ENCODE measurements at places on chromosomes 1 and 21. TPM values are rescaled to one million over a fixed set of nuclear protein-coding genes. Genes with fewer than 3 reads are reported as not detected.

The DENND2D gene
- 4.7 TPM for total RNA-seq

DNA sequence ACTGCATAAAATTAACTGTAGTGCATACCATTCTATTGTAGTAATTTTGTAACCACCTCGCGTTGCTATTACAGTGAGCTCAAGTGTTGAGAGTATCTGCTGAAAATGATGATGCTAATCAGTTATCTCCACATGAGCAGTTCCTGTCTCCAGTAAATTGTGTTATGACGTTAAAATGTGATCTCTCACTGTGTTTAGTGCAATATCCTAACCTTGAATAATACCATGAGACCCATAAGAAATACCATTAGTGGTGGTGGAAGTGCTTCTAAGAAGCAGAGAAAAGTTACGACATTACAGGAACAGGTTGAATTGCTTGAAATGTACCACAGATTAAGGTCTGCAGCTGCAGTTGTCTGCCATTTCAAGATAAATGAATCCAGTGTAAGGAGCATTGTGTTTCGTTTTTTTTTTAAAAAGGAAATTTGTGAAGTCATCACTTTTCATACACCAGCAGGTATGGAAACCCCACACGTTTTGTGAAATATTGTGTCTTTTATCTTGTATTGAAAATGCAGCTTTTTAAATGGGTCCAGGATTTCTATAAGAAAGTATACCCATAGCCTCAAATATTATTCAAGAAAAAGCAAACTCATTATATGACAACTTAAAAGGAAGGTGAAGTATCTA lies 72.5 kb downstream of the ANGPTL1 start:
- DNase-seq = no peak

The ID3 gene
- 463 TPM for total RNA-seq

DNA sequence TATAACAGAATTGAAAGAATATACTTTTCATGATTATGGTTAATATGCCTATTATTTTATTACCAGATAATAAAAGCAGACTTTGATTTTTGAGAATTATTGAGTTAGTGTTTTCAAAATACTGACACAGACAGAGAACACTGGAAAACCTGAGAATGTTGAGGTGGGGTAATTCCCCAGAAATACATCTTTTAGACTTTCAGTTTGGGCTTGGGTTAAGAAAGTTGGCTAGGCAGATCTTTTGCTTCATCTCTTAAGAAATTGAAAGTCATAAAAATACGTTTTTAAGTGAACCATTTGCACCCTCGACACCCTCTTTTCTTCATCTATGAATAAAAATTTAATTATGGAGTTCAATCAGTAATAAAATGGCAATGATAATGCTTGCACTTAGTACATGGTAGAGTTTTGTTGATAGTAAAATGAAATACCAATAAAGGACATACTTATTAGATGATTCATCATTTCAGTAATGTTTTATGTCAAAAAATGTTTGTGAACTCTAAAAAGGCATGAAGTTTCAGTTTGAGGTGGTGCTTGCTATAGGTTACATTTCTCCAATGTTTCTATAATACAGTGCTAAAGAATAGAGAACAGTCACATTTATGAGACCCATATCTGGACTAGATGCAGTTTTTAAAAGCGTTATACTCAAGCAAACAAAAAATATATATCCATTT lies 1.9 kb upstream of the SAMSN1 start:
- no peak for DNase-seq

The HSD11B1 gene
- total RNA-seq = not detected

The AXDND1 gene
- total RNA-seq = not detected

The GJB3 gene
- not detected for total RNA-seq

DNA sequence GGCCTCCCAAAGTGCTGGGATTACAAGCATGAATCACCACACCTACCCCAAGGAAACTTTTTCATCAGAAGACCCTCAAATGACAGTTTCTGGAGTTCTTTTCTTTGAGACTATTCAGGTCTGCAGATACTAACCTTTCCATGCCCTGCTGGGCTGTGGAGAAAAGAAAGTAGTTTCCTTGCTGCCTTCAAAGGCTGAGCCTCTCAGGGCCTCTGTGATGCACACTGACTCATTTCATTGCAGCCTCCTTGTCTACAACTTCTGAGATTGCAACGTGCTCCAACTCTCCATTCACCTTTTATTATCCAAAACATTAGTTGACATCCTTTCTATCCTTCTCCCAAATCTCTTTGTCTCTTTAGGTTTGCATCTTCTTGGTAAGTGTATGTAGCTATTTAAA lies 8.8 kb upstream of the SAMSN1 start:
- peak; percentile 4 for DNase-seq

- no peak for DNase-seq
These were observed 441.2 kb downstream of the LRRIQ3 start for GRCh38 chr1:73756817-73757216.

- DNase-seq = no peak
These were observed 433 bp downstream of the TIMM17A start for GRCh38 chr1:201955729-201956143.

DNA sequence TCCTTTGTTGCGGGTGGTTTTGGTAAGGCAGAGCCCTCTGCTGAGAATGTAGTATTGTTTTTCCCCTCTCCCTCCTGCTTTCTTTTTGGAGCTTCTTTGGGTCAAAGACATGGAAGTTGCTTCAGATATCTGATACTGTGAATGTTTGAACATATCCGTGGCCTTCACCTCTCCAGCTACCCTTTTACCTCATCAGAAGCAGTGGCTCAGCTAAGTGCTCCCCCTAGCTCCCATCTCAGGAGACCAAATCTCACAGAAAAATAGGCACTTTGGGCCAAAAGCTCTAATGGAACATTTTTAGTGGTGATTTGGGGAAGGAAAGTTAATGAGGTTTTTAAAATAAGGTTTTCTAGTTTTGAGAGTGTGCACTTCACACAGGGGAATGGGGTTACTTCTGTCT lies 6.3 kb downstream of the TMEM200B start:
- DNase-seq = no peak

The PLA2G2F gene
- not detected for total RNA-seq

DNA sequence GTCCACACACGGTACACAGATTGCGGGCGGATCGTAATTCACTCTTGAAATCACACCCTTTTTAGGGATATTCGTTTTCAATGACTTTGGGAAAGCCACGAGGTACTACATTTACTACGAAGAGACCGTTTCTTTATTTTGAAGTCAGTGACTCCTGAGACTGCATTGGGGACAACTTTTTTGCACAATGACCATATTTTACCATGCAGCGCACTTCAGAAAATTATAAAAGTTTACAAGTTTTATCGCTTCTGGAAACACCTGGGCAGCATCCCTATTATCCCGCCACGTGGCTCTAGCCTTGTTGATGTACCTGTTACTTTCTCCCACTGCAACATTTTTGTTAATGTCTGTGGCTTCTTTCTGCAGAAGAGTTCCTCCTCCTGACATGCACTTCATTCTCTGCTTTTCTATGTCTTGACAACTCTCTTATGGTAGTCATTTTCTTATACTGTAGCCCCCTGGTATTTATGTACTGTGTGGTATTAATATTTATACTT lies 1.3 kb upstream of the AKT3 start:
- DNase-seq = no peak

DNA sequence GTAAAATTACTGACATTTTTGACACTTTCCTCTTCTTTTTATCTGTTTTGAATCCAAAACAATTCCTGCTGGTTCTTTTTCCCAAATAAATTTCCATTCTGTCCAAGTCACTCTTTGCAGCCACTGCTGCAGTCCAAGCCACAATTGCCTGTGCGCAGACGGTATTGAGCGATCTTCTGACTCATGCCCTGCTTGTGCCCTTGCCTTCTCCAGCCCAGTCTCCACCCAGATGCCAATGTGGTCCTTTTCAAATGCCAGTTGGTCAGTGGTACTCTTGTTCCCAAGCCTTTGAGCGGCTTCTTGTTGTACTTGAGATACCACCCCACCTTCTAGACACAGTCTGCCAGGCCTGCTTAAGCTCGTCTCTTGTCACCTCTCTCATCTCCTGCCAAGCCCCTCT lies 78.9 kb downstream of the CAMTA1 start:
- DNase-seq = peak; percentile 62

- DNase-seq = no peak
These were observed 205.0 kb downstream of the TNR start for GRCh38 chr1:175538442-175538841.

GRCh38 chr21:43306911-43307676 lies 119.8 kb downstream of the SIK1 start:
- DNase-seq = peak; percentile 63

DNA sequence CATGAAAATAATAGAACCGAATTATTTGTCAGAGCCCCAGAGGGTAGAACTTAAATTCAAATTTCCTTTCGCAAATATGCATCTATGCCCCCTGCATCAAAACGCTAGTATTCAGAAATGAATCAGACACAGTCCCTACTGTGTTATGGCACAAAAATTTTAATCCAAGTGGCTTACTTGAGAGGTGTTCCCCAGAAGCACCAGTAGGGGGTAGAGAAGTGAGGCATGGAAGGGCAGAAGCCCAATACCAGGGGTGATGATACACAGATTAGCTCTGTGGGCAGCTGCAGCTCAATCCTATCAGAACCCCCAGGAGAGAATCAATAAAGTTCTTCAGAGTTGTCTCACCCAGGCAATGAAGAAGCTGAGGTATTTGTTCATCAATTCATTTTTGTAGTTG lies 342.2 kb downstream of the OMA1 start:
- DNase-seq = no peak

DNA sequence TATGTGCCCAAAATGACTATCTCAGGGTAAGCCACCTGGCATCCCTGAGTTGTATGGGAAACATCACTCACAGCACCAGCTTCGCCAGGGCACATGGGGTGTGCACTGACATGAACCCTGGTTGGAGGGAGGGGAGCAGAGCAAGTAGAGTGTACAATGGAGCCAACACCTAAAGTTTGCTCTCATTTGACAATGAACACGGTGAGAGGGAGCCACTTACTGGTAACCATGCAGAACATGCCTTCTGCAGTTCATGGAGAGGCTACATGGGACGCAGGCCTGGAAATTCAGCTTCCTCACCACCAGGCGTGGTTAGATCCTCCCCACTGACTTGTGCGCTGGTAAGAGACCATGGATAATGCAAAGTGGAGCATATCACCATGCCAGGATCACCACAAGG lies 10.0 kb upstream of the CPLANE2 start:
- no peak for DNase-seq

DNA sequence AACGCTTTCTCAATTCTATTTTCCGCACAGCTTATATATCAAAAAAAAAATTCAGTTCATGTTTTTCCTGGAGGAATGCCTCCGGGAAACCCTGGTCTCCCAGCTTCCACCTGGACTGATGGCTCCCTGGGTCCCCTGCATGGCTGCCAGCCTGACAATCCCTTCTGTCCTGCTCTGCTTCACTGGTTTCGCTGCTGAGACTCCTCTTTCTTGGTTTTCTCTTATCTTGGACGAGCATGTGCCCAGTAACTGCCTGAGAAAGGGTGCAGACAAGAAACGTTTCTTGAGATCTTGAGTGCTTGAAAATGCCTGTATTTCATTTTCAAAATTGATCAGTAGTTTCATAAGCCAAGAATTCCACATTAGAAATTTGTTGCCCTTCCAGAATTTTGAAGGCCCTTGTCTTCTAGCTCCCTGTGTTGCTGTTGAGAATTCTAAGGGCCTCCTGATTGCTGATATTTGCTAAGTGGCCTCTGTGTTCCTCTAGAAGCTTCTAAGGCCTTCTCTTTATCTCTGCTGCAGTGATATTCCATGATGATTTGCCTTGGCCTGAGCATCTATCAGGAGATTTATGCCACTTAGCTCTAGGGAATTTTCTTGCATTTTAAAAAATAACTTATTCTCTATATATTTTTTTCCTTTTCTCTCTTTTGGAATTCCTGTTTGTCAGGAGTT lies 44.7 kb downstream of the ETS2 start:
- DNase-seq = no peak

DNA sequence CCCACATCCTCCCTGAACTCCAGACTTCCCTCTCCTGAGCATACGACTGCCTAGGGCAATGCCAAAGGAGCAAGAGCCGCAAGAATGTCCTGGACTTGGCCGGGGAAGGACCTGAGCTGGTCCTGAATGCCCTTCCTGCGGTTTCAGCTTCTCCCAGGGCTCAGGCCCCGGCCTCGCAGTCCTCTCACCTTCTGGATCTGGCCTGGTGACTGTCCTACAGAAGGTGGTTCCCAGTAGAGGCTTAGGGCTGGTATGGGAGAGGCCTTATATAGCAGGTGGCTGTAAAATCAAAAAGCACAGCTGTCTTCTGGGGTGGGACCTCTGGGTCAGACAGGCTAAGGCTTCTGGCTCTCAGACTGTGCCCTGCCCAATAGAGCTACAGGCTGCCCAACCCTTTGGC lies at the start of gene LYPD8:
TSS of gene LYPD8 (minus strand) at position 243 of the 400 bp plus-strand sequence. CDS start 4,678 bp downstream, outside the sequence.
- DNase-seq = no peak

DNA sequence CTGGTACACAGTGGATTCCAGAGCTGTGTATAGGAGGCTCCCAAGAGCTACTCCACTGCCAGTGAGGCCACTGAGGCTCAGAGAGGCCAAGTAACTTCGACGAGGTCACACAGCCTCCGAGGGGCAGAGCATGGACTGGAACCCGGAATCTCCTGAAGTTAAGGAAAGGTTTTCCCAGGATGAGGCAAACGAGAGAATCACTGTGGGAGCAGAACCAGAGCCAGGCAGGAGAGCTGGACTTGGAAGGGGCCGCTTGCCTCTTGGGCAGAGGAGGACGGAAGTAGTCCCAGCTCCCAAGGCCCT lies 52.0 kb downstream of the GLIS1 start:
- DNase-seq = no peak

- peak; percentile 54 for DNase-seq
These were observed 139.7 kb upstream of the ARHGEF16 start for GRCh38 chr1:3314491-3315381.

- DNase-seq = no peak
These were observed 22.8 kb downstream of the PPFIA4 start for GRCh38 chr1:203049077-203049476.

GRCh38 chr21:38951095-38951730 lies 145.5 kb downstream of the ETS2 start:
- no peak for DNase-seq

- DNase-seq = no peak
These were observed 11.5 kb upstream of the PLD5 start for GRCh38 chr1:242535986-242536385.

The HES3 gene
- total RNA-seq = not detected

The FCRL5 gene
- not detected for total RNA-seq

The FAM78B gene
- 0.30 TPM for total RNA-seq

GRCh38 chr1:95650631-95651030 lies 416.6 kb downstream of the RWDD3 start:
- DNase-seq = no peak

The PPIAL4G gene
- total RNA-seq = not detected

The DENND2C gene
- total RNA-seq = 1.8 TPM

- no peak for DNase-seq
These were observed 1.1 kb downstream of the CRABP2 start for GRCh38 chr1:156704166-156704711.

Data from MG63 (cell line).